WTC11 (cell line): ENCODE measurements at places on chromosomes 2 and 18.

- DNase-seq: no peak
Measured at GRCh38 chr2:63544017-63544627, 44.2 kb downstream of the WDPCP start.

GRCh38 chr2:102664471-102664909 is 45.1 kb downstream of the SLC9A2 start:
- no peak for DNase-seq

DNA sequence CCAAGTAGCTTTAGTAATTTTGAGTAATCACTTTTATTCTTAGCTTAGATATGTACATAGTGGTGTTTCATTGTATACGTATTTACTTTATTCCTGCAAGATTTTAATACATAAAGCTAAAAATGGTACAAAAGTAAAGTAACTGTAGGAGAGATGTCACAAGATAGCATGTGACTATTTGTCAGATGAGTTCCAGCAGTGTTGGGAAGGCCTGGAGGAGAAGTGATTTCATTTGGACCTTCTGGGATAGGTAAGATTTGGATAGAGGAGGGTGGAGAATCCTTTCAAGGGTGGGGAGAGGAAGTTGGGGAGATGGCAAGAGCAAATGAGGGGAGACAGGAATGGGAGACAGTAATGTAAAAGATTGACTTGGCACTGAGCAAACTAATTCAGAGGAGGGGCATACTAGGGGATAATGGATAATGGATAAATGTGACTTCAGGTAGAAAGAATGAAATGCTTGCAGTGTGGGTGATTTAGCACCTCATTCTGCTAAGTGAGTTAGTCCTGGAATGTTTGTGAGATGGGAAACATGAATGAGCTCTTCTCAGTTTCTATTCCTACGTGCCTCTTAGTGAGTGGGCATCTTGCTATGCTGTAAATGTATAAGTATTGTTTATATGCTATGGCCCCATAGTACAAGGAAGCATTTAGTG is 10.5 kb downstream of the WDR43 start:
- no peak for DNase-seq

- peak; percentile 65 for DNase-seq
Measured at GRCh38 chr2:167293943-167294775, 405.9 kb downstream of the XIRP2 start.

DNA sequence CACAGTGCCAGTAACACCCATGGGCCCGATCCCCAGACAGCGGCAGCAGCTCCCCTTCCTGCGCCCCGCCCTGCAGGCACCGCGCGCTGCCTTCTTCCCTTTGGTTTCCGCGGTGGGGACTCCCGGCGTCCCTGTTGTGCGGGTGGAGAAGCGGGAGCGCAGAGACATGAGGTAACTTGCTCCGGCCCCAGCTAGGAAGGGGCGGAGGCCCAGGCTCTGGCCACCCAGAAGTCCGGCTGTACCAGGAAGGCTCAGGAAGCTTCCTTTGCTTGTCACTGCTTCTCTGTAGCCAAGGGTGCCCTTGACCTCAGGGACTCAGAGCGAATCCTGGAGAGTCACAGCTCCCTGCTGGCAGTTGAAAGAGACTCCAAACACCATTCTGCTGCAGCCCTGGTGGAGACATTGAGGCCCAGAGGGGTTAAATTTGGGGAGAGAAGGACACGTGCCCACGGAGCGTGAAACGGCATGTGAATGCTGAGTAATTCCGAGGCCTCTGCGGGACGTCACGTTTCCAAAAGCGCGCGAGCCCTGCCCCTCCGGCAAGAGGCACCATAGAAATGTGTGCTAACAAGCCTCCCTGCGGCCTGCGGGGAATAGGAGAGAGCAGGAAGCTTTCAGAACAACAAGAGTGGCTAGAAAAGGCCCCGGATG is 6.7 kb upstream of the ADCY3 start:
- DNase-seq: no peak

GRCh38 chr18:54673936-54674335 is 82.9 kb downstream of the DYNAP start:
- DNase-seq: no peak

DNA sequence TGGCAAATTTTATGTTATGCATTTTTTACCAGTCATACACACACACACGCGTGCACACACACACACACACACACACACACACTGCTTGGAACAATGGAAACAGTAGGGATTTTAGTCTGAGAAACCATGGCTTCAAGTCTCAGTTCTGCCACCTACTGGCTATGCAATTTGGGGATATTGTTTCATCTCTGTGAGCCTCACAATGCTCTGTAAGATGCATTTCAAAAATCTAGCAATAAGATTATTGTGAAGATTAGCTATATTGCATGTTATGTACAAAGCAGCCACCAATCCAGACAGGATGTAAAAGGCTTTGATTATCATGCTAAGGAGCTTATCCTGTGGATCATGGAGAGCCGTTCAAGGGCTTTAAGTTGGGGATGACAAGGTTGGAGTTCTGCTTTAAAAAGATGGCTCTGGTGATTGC is 401.4 kb downstream of the NBAS start:
- no peak for DNase-seq

DNA sequence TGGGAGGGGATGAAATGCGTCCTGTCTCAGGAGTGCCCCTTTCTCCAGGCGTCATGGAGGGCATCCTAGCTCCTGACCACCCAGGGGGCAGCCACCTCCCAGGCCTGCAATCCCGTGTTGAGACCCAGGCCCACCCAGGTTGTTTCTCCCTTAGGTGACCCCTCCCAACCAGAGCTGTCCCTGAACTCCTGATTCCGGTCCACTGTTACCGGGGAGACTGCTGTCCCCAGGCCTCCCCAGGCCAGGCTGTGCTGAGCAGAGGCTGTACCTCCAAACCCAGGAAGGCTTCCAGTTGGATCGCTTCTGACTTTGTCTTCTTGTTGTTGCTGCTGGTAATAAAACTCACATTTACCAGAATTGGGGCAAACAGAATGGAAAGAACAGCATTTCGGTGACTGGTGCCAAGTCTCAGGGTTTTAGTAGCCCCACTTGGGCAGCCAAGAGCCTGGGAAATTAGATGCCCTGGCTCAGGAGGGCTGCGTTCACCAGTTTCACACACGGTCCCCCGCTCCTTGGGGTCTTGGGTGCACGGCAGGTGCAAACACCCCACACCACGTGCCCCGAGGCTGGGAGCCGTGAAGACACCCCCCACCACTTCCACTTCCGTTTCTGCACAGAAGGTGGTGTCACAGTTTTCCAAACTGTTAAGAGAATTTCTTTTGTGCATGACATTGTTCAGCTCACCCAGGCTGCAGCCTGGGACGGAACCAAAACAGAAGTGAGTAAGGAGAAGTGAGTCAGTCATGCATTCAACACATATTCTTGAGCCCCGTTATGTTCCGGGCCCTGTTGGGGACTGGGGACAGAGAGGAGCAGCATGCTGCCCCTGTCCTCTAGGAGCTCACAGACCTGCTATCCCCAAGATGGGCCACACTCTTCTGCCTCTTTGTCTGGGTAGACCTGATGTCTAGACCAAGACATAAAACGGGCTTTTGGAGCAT is 29.4 kb downstream of the ITM2C start:
- DNase-seq: peak; percentile 9

GRCh38 chr2:43170405-43171105 is 55.9 kb downstream of the ZFP36L2 start:
- DNase-seq: no peak

GRCh38 chr2:139529080-139529479 is 748.9 kb upstream of the NXPH2 start:
- DNase-seq: no peak

GRCh38 chr2:204966245-204966644 is 421.0 kb downstream of the PARD3B start:
- DNase-seq: no peak

DNA sequence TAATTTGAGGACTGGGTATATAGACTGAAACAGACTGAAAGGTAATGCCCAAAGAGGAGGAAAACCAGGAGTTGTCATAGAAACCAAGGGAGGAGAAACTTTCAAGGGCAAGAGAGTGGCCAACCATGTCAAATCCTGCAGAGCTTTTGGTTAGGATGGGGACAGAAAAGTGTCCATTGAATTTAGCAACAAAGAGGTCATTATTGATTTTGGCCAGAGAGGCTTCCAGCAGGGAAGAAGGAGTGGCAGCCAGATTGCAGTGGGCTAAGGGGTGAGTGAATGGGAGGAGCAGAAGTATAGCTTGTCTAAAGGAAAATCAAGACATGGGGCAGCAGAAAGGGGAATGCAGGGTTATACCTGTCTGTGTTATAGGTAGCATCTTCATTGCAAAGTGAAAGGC is 194.0 kb downstream of the CAMKMT start:
- DNase-seq: no peak

GRCh38 chr2:85011747-85012146 is 40.8 kb downstream of the KCMF1 start:
- DNase-seq: peak; percentile 33

DNA sequence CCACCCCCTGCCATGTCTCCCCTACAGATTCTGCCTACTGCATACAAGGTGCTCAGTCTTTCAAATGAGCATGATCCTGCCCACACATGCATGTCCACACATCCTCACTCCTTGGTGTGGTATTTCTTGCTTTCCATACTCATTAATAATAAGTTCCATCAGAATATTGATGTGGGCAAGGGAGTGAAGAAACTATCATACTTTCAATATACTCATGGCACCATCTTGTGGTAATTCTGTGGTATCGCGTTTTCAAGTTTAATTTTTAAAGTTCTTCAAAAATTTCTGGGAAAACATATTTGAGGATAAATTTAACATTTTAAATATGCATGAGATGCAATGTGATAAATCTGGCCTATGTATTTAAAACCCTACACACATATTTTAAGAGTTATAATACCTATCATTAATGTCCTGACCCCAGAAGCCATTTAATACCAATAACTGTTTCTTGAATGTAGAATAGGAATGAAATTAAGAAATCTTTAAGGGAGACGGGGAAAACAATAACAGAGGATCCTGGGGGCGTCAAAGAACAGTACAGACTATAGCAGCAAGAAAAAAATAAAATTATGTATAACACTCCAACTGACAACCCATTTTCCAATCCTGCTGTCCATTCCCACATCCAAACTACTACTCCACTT is 110.1 kb downstream of the ZNF385B start:
- DNase-seq: no peak

GRCh38 chr2:214005337-214005736 is 405.5 kb upstream of the VWC2L start:
- DNase-seq: no peak

GRCh38 chr2:232981767-232982360 is 31.2 kb downstream of the NGEF start:
- no peak for DNase-seq

- no peak for DNase-seq
Measured at GRCh38 chr18:36953047-36953446, 124.1 kb downstream of the KIAA1328 start.

DNA sequence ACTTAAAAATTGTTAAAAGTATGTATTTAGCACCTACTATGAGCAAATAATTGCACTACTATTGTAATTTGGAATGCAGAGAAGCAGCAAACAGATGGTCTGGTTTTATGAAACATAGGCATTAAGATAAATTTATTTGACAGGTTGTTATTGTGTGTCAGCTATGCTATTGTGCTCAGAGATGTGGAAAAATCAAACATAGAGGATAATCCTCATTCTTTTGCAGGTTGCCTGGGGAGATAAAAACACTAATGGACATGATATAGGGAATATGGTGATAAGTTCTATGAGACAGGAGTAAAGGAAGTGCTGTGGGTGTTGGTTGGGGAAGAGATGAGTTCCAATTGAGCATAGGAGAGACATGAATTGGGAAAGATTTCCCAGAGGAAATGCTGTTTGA is 71.3 kb downstream of the PPP1R1C start:
- DNase-seq: no peak

- no peak for DNase-seq
Measured at GRCh38 chr2:106080959-106081358, 113.1 kb downstream of the UXS1 start.

- DNase-seq: no peak
Measured at GRCh38 chr2:168758970-168759820, 43.2 kb upstream of the NOSTRIN start.

DNA sequence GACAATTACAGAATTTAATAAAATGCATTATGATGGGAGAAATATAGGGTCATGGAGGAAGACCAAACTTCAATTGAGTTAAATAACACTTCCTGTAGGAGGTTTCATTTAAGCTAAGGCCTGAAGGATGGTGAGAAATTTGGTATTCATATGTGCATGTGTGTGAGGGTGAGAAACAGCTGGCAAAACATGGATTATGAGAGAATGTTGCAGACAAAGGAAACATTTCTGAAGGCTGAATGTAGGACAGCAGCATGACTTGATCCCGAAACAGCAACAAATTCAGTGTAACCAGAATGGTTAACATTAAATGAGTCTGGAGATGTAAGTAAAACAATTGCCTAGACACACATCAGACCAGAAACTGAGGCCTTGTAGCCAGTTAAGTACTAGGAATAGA is 630.8 kb downstream of the NR4A2 start:
- DNase-seq: no peak

- no peak for DNase-seq
Measured at GRCh38 chr2:178484245-178485041, 4.2 kb downstream of the PLEKHA3 start.

- DNase-seq: no peak
Measured at GRCh38 chr2:20560891-20561636, 89.8 kb downstream of the HS1BP3 start.

DNA sequence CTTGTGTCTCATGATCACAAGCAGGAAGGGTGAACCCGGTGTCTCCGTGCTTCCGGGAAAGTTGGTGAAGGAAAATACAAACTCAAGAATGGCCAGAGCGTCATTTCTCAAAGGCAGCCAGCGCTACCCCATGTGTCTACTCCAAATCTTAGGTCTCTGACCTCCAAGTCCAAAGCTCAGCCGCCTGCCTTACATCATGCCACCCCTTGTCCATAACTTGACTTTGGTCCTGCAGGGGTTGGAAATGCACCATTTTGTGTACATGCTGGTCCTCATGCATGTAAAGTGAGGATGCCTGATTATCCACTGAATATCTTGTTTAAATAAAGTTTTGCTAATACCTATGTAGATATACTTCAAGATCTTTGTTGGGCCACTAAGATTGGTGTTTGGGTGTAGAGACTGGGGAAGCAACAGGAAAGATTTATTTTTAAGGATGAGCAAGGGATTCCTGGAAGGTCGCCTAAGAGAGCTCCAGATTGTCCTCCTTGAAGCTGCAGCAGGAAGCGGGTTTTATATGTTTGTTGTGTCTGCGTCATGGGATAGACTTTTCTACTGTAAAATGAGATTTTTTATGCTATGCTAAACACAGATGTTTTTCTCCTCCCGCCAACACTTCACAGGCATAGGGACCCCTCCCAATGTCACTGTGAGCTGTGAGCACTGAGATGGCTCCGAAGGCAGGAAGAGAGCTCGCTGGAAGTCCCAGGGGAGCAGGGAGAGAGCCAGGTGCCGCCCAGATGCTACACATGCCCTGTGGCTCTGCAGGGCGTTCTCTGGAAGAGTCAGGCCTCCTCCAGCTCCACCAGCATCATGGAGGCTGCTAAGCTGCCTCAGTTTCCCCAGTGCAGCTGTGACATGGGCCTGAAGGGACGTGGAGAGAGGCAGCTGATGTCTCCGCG is 176.2 kb upstream of the HDAC4 start:
- DNase-seq: no peak

GRCh38 chr2:128291161-128291843 is 27.4 kb downstream of the HS6ST1 start:
- no peak for DNase-seq

- DNase-seq: no peak
Measured at GRCh38 chr2:43743706-43744105, 30.1 kb upstream of the DYNC2LI1 start.
